ENCODE measurements at places on chromosomes 11 and 22. TPM values are rescaled to one million over a fixed set of nuclear protein-coding genes. Genes with fewer than 3 reads are reported as not detected.

DNA sequence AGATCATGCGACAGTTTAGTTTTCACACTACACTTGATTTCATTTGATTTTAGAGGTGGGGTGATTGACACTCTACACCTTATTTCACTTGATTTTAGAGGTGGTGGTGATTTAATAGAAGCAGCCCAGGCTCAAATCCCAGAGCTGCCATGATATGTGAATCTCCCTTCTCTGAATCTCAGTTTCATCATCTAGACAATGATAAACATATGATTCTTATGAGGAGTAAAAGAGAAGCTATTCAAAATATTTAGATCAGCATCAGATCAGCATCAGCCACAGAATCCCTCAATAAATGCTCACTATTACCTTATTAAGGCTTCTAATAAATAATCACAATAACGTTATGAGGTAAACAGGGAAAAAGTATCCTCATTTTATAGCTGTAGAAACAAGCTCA, 98.8 kb downstream of the MSANTD4 start:
- H3K36me3 ChIP-seq, result no peaks in the 10 kb centered on the region
- no peaks in the 10 kb centered on the region for H3K27me3 ChIP-seq
- H3K4me1 ChIP-seq, result no peaks in the 10 kb centered on the region
- DNase-seq, result no peak
- H3K27ac ChIP-seq, result no peak overlapping the region
- H3K4me3 ChIP-seq, result no peak overlapping the region

- peaks cover 3% of the 10 kb centered on the region for H3K27me3 ChIP-seq
- H3K4me1 ChIP-seq, result no peaks in the 10 kb centered on the region
- no peaks in the 10 kb centered on the region for H3K36me3 ChIP-seq
- no peak overlapping the region for H3K4me3 ChIP-seq
- DNase-seq, result no peak
These were observed 80.7 kb downstream of the JRKL start for GRCh38 chr11:96470521-96470920.

- no peaks in the 10 kb centered on the region for H3K36me3 ChIP-seq
- no peak overlapping the region for H3K4me3 ChIP-seq
- no peak overlapping the region for H3K27ac ChIP-seq
- no peak for DNase-seq
- H3K27me3 ChIP-seq, result peaks cover 3% of the 10 kb centered on the region
These were observed 23.2 kb upstream of the BIRC3 start for GRCh38 chr11:102293873-102294601.

CST6 gene
- not detected for total RNA-seq
